Activated CD4-positive, alpha-beta T cell treated with anti-CD3 and anti-CD28 coated beads, Interleukin-2, amount 10 ng/mL, durations not matched to agents 7 days and 5 days (primary cell): ENCODE measurements at places on chromosomes 5 and 9.
A peak's percentile ranks its signal among the peaks of the same experiment; 100 is the strongest.

DNA sequence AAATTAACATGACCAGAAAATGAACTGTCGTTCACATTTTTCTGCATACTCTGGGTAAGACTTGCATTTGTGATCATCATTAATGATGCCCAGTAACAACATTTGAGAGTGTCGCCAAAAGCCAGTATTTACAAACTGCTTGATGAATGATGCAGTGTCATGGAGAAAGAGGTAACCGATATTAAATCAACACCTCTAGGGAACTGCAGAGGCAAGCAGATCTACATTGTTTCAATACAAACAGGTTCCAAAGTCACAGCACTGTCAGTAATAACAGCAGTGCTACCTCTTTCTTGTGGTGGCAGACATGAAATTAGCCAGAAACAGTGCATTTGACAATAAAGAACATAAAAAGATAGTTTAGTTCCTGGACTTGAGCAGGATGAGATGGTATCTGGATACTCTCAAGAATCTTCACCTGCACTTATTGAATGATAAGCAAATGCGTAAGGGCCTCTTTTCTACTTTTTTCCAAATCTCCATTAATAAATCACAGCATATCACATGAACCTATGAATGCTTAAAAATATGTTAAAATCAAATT lies 456.6 kb downstream of the ARHGEF28 start:
- no peak for DNase-seq

- no peak for DNase-seq
Measured at GRCh38 chr9:129828051-129828450, 4.1 kb upstream of the TOR1A start.

GRCh38 chr5:136200761-136201160 lies 7.8 kb upstream of the SMIM32 start:
- no peak for DNase-seq

- no peak for DNase-seq
Measured at GRCh38 chr9:135345775-135346433, 133.7 kb upstream of the PPP1R26 start.

GRCh38 chr5:142151436-142152383 lies 43.1 kb downstream of the NDFIP1 start:
- peak; percentile 77 for DNase-seq

DNA sequence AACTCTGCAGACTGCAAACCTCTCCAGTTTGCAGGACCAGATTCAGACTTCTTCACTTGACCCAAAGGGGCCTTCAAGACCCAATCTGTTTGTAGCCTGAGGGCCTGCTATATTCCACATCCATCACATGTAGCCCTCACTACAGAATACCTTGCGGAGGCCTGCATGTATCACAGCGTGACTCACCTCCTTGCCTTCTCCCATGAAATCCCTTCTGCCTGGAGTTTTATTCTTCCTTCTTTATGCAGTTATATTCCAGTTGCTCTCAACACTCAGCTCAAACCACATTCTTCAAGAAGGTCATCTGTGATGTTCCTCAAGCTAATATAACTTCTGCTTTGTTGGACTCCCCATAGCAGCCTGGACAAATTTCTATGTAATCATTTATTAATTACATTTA lies 198.5 kb upstream of the PTGER4 start:
- DNase-seq = no peak

GRCh38 chr5:173823721-173824567 lies 64.2 kb upstream of the CPEB4 start:
- DNase-seq = no peak

DNA sequence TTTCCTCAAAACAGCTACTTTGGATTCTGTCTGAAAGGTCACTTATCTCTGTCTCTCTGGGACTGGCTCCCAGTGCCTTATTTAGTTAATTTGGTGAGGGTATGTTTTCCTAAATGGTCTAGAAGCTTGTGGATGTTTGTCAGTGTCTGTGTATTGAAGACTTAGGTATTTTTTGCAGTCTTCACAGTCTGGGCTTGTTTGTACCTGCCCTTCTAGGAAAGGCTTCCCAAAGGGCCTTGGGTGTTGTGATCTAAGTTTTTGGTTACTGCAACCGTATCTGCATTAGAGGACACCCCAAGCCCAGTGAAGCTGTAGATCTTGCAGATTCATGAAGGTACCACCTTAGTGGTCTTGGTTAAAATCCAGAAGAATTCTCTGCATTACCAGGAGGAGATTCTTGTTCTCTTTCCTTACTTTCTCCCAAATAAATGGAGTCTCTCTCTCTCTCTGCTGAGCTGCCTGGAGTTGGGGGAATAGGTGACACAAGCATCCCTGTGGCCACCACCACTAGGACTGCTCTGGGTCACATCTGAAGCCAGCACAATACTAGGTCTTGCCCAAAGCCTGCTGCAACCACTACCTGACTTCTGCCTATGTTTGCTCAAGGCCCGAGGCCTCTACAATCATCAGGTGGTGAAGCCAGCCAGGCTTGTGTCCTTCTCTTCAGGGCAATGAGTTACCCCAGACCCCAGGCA lies 17.8 kb upstream of the CCNB1 start:
- no peak for DNase-seq
